ENCODE measurements at places on chromosomes 13 and 19. TPM values are rescaled to one million over a fixed set of nuclear protein-coding genes. Genes with fewer than 3 reads are reported as not detected.

- DNase-seq: no peak
These were observed 48.3 kb downstream of the LATS2 start for GRCh38 chr13:21012841-21013681.

DNA sequence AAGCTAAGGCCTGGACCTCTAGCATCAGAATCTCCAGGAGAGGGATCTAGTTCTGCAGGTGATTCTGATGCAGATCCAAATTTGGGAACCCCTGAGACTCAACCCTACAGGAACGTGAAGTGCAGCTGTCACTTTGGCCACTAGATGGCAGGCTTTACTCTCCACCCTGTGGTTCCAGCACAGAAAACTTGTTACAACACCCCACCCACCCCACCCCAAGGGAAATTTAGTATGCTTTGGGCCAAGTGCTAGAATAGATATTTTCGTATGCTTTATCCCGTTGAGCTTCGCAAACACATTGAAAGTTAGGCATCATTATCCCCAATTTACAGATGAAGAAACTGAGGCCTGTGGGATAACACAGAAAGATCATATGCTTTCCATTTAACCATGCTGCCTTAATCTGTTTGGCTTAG, 232.0 kb downstream of the B3GLCT start:
- peak; percentile 55 for DNase-seq

The CYP2A6 gene
- total RNA-seq: not detected

The CDX2 gene
- total RNA-seq: not detected
